ENCODE measurements at places on chromosomes 5 and 9. TPM values are rescaled to one million over a fixed set of nuclear protein-coding genes. Genes with fewer than 3 reads are reported as not detected.

SPATA24 gene
- 10.1 TPM for polyA plus RNA-seq

NXNL2 gene
- not detected for polyA plus RNA-seq

EGR1 gene
- polyA plus RNA-seq, result 17.0 TPM

STXBP1 gene
- 5.2 TPM for polyA plus RNA-seq

WDR38 gene
- polyA plus RNA-seq, result not detected

CCL27 gene
- polyA plus RNA-seq, result 0.58 TPM

EQTN gene
- polyA plus RNA-seq, result not detected

RAB3C gene
- 3.2 TPM for polyA plus RNA-seq

SLC25A2 gene
- not detected for polyA plus RNA-seq

GPRIN1 gene
- polyA plus RNA-seq, result 0.30 TPM

FST gene
- 7.0 TPM for polyA plus RNA-seq

SLC6A7 gene
- not detected for polyA plus RNA-seq

DRD1 gene
- polyA plus RNA-seq, result 0.08 TPM

SPATA31A3 gene
- polyA plus RNA-seq, result not detected

TMEM252 gene
- polyA plus RNA-seq, result not detected

REEP5 gene
- polyA plus RNA-seq, result 24.7 TPM

SLC34A3 gene
- not detected for polyA plus RNA-seq

ADAMTSL2 gene
- polyA plus RNA-seq, result 1.3 TPM

TAF9 gene
- 64.4 TPM for polyA plus RNA-seq

TDRD7 gene
- 5.3 TPM for polyA plus RNA-seq
